Activated CD4-positive, alpha-beta T cell treated with anti-CD3 and anti-CD28 coated beads, Interleukin-2, Interleukin-4, amounts not matched to agents 100 ng/mL and 50 ng/mL, durations not matched to agents 16 hours and 8 hours (primary cell): ENCODE measurements at places on chromosomes 12 and 14.

GRCh38 chr12:79830440-79830839 lies 104.5 kb downstream of the PPP1R12A start:
- no peak for DNase-seq

GRCh38 chr14:69943084-69943780 lies 64.0 kb downstream of the SMOC1 start:
- no peak for DNase-seq

- DNase-seq: no peak
Observed at GRCh38 chr12:47935184-47935583, 28.2 kb upstream of the TMEM106C start.

DNA sequence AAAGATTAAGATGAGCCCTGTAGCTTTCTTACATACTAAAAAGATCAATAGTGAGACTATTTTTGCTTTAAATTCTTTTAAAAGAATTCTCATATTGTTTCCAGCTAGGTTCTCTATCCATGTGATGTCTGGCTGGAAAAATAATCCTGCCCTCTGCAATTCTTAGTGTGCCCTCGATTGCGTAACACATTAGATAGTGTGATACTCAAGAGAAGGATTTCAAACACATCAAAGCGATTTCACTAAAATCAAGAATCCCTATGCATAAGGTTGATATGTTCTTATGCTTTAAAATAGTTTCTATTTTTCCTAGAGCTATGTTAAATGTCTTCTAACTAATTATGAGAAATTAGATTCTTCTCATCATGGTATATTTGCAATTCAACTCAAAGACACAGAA lies 127.3 kb upstream of the PLEKHA5 start:
- no peak for DNase-seq

DNA sequence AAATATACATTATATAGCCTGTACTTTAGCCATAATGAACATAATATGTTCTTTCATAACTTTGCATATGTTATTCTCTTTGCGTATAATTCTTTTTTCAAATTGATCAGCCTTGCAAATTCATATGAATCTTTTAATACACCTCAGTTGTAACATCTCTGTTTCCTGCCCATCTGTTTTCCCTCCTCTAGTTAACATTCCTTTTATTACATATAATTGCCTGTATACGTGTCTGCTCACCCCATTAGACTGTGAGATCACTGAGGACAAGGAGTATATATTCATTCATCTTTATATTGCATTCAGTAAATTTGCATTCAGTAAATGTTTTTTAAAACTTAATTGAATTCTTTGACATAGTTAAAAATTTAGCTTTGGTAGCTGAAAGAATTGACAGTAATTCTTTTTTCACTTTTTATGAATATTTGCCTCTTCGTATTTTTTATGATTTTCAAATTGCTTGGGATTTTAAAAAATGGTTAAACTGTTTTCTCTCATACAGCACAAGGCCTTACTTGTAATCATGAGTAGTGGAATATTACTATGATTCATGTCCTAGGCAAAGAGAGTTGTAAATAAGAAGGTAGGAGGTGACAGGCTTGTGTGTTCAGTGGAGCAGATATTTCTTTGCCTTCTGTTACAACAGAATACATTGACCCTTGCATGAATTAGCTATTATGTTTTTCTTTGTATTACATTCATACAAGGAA lies 32.8 kb upstream of the KLHL42 start:
- no peak for DNase-seq

DNA sequence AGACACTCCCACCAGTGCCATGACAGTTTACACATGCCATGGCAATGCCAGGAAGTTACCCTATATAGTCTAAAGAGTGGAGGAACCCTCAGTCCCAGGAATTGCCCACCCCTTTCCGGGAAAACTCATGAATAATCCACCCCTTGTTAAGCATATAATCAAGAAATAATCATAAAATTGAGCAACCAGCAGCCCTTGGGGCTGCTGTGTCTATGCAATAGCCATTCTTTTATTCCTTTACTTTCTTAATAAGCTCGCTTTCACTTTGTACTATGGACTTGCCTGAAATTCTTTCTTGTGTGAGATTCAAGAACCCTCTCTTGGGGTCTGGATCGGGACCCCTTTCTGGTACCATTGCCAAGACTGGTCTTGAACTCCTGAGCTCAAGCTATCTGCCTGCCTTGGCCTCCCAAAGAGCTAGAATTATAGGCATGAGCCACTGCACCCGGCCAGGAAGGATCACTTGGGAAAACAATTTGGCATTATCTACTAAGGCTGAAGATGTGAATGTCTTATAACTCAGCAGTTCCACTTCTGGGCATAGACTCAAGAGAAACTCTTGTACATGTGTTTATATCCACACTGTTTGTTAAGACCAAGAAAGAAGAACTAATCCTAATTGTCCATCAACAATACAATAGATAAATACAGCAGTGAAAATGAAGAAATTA lies 35.9 kb upstream of the CEP83 start:
- DNase-seq: no peak

GRCh38 chr12:82832096-82832495 lies 145.4 kb downstream of the TMTC2 start:
- DNase-seq: no peak

GRCh38 chr12:52059582-52060497 lies 8.6 kb downstream of the NR4A1 start:
- DNase-seq: no peak

DNA sequence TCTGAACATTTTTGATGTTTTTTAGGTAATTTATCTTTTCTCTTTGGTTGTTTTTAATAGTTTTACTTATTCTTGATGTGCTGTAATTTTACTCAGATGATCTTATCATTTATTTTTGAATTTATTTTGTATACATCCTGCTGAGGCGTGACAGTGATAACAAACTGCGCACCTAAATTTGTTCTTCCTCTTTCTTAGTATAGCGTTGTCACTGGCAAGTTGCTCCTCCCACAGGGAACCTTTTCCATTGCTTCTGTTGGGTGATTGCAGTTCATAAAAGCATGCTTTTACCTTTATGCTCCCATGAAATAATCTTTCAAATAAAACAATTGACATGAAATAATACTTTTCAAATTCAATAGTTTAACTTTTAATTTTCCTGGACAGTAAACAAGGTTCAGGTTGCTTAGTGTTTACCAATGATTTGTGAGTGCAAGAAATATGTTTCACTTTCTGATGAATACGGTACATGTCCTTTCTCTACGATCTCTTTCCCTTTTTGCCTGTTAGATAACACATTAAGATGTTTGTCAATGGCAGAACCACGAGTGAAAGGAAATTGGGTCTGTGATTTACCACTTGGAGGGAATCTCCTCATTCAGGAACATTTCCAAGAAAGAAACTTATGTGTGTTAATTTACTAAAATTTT lies 223.3 kb downstream of the CCDC91 start:
- no peak for DNase-seq

DNA sequence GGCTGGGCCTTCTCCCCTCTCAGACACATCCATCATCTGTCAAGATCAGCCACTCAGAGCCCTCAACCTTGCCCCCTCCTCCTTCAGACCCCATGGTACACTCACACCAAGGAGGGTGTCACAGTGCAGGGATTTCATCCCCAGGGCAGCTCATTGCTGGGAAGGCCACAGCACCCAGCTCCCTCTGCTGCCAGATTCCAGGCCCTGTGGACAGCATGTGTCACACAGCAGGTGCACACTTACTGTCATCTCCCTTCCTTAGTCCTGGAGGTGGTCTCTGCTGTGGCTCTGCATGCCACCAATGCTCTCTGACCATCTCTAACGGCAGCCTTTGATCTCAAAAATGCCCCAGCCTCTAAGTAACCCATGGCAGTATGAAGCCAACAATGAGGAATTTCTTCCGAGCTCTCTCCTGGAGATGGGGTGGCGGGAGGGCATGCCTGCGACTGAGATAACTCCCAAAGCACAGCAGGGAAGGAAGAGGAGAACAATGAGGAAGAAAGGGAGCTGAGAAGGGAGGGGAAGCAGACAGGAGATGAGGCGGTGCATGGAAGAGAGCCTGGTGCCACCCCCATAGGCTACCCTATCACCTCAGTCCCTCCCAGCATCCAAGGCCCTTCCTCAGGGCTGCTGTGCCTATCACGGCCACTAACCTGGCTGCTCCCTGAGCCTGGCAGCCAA lies 101.0 kb downstream of the SINHCAF start:
- DNase-seq: no peak

GRCh38 chr14:100754020-100754419 lies 27.3 kb downstream of the DLK1 start:
- no peak for DNase-seq

- DNase-seq: peak; percentile 22
Observed at GRCh38 chr12:24425601-24425970, 476.1 kb upstream of the SOX5 start.

DNA sequence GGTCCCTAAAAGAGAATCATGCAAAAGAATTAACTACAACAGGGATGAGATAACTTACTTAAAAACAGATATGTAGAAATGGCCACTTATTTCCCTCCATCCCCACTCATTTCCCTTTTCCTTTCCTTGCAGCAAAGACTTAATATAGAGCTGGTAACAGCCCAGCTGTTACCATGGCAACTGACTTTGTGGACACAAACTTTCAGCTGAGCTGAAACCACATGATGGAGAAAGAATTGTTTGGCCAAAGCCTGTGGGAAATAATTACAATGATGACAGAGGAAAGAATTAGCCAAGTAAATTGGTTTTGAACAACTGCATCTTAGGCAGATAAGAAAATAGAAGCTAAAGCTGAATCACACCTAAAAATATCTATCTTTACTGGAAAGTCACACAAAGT lies 364.9 kb downstream of the GALC start:
- no peak for DNase-seq

DNA sequence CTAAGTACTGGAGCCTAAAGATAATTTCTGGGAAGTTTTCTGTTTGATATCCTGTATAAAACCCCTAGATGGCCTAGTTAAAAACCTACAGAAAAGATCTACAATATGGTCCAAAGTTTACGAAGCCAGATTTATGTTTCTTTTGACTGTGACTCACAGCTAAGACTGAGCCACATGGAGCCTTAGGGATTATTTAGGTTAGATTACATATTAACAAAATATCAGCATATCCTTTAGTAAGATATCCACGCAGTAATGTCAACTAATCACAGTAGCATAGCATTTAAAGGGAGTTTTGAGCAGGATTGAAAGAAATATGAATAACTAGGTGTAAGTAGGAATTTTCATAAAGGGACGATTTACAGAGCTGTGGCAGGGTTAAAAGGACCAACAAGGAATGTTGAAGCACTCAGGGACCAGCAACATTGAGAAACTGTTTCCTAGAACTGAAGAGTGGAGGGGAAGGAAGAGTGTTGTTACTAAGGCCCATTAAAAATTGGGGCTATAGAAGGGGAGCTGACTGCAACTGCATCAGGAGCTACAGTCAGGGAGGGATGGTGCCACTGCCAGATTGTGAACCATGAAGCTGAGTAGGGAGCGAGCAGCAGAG lies 155.5 kb downstream of the DACT1 start:
- no peak for DNase-seq

GRCh38 chr12:79933532-79934264 lies 1.2 kb downstream of the PPP1R12A start:
- DNase-seq: peak; percentile 35

- no peak for DNase-seq
Observed at GRCh38 chr12:54270345-54270744, 9.6 kb downstream of the CBX5 start.

GRCh38 chr12:55743406-55744339 lies 751 bp downstream of the GDF11 start:
- DNase-seq: peak; percentile 42

DNA sequence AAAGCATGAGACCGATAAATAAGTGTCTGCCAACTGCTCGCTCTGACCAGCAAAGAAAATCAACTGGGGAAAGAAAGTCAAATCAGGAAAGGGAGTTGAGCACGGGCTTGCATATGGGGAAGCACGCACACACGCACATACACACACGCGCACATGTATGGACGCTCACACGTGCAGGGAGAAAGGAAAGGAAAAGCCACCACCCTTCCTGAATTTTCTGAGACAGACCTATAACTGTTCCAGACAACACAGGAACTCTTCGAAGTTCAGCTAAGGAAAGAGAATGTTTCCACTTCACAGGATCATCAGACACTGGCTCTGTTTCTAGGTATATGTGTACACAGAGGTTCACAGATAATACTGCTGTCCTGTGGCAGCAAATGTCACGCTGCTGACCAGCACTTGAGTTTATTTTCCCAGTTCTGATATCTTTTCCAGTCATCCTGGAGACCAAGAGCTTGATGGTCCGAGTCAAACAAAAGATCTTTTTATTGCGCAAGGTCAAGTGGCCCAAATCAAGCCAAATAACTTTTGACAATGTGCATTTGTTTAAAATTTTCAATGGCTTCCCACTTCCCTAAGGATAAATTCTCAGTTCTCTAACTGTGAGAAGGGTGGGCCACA lies 82.1 kb upstream of the TMCC3 start:
- DNase-seq: no peak

- no peak for DNase-seq
Observed at GRCh38 chr12:53626702-53627169, 554 bp upstream of the ATF7 start.

GRCh38 chr12:45729233-45730083 lies at the start of gene ARID2:
Gene ARID2, plus strand, starts transcription at chr12:45729706. Its CDS starts 131 bp downstream, at chr12:45729837.
- peak; percentile 72 for DNase-seq

GRCh38 chr12:132430838-132431774 lies 58.8 kb upstream of the FBRSL1 start:
- no peak for DNase-seq

- peak; percentile 23 for DNase-seq
Observed at GRCh38 chr12:90515199-90516175, 439.5 kb downstream of the CCER1 start.

DNA sequence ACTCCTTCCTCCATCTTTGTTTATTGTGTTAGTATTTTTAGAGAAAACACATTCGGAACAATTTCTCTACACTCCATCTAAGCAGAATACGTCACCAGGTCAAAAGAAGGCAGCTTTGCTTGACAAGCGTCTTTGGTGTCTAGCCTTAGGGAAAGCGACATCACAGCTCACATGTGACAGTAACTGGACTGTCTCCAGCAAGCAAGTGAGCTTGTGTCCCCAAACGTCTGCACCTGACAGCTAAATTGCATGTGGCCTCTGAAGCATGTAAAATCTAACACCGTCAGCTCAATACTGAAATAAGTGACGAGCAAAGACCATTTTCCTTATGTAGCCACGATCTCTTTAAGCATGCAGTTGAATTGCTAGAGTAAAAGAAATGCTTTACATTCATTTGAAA lies 509.8 kb downstream of the GLT1D1 start:
- DNase-seq: no peak

DNA sequence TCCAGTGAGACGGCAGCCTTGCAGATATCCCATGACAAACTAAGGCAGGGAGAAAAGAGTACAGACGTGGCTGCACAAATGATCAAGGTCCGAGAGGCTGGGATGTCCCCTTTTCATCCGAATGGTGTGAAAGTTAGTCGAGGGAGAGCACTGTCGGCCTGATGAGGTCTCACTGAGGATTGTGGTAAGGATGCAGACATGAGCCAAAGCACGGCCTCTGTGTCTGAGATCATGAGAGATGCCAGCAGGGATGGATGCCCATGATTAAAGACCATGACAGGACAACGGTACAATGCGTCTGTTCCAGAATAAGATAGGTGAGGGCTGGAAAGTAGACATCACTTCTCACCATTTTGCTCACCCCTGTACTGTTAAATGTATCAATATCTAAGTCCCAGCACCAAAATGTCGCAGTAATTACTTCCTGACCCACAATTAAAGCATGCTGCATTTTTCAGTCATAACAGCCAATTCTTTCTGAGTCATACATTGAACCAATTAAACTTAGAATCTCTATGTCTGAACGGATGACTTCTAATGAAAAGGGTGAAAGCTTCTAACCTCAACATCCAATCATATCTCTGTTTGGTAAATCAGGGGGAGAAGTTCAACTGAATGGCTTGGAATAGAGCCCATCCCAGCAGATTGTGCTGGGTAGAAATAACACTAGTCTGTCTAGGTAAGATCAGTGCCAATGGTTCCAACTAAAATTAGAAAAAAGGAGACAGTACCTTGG lies 249.6 kb upstream of the SOX5 start:
- DNase-seq: no peak

- DNase-seq: no peak
Observed at GRCh38 chr12:53571295-53571694, 54.9 kb downstream of the ATF7 start.
